ENCODE measurements at places on chromosomes 2 and 18. TPM values are rescaled to one million over a fixed set of nuclear protein-coding genes. Genes with fewer than 3 reads are reported as not detected.

GRCh38 chr2:154855138-154855537, 156.6 kb downstream of the KCNJ3 start:
- DNase-seq: no peak

GRCh38 chr2:70926042-70926441, 9.7 kb upstream of the ATP6V1B1 start:
- peak; percentile 9 for DNase-seq

DNA sequence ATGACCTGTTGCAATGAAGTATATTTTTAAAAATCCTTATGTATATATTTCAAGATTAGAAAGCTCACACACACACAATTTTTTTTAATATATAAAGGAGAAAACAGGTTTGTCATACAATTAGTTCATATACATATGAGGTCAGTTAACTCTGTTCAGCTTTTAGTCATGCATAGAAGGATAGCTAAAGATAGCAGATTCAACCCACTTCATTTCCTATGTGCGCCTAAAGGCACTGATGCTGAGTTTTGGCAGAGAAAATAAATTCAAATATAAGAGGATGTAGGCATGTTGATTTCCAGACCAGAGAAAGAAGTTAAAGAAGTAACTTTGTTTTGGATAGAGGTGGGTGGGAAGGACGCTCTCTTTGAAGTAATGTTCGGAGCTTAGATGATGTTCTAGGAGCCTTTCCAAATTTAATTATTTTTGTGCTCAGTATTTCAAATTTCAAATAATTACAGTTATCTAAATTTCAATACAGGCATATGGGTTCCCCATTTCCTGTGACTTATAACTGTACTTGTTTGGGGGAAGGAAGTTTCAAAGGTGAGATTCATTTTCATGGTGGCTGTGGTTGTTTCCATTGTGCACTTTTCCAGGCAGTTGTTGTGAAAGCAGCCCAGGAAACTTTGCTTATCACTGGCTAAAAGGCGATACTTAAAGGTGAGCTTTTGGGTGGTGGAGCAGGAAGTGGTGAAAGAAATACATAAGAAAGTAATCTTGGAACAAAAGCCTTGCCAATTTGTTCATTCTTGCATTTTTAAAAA, 523.4 kb upstream of the FANCL start:
- no peak for DNase-seq

GRCh38 chr18:13227910-13228309, 9.3 kb downstream of the LDLRAD4 start:
- DNase-seq: no peak

- no peak for DNase-seq
Observed at GRCh38 chr2:71706121-71706520, 252.8 kb downstream of the DYSF start.

DNA sequence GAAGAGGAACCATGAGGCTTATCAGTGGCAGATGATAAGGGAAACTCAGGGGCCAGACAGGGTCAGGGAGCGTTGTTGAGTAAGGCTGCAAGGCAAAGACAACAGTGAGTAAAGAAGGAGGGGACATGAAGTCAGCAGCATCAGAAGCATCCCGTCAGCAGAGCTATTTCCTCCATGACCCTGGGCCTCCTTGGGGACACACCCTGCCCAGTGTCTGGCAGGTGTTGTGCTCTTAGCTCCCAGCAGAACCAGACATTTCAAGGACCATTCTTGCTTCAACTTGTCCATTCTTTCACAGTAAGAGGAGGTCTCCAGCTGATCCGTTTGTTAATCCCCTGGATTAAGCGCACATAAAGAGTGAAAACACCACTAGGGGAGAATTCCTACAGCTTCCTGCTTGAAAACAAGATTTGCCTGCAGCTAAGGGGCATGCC, 88.7 kb upstream of the MEIS1 start:
- DNase-seq: no peak

DNA sequence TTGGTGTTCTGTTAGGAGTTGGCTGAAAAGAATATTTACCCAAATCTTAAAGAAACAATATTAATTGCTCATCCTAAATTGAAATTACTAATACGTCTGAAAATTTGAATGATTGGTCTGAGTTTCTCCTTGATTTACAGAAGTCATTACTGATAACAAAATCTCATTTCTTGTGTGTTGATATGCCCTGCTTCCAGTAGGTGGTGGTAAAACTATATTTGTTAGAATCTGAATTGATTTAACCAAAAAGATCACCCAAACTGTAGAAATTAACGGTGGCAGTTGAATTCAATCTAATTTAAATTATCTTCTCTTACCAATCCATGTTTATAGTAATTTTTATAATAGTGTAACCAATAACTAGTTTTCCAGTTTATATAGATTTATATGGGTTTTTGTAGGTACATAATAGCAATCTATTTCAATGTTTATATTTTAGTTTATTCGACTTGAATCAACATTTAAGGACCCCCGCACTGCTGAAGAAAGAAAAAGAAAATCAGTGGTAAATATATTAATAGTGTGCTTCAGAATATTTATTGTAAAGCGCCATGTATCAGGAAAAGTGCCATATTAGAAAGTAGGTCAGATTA, 38.3 kb downstream of the PAPOLG start:
- DNase-seq: no peak

DNA sequence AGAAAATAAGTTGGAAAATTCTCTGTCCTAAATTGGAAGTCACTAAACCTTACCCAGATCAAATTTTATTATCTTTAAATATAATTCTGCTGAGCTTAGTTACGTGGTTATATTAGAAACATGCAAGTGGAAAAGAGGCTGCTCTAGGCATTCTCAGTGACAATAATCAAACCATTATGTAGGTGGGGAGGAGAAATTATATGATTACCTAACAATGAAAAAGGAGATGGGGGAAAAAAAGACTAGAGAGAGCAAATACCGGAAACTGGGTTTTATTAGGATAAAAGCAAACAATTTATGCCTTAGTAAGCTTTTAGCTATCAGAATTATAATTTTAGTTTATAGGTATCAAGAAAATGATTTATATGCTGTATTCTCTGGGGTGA, 53.2 kb downstream of the PHLPP1 start:
- no peak for DNase-seq

DNA sequence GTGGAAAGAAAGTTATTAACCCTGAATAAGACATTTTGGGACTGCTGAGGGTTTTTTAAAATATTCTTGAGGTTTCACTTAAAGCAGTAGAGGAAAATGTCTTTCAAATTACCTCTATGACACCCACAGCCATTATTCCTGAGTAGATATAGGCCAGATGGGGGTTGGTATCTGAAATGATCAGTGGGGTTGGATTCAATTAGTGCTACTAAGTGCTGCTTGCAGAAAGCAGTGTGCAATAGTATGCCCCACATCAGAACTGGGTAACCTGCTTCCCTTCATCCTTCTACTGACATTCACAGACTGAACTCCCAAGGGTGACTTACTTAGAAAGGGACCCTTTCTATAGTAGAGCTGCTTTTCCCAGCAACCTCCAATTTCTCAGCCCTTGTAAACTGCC, 7.3 kb upstream of the ETAA1 start:
- no peak for DNase-seq

GRCh38 chr2:233328922-233329321, 21.3 kb downstream of the SAG start:
- DNase-seq: no peak

DNA sequence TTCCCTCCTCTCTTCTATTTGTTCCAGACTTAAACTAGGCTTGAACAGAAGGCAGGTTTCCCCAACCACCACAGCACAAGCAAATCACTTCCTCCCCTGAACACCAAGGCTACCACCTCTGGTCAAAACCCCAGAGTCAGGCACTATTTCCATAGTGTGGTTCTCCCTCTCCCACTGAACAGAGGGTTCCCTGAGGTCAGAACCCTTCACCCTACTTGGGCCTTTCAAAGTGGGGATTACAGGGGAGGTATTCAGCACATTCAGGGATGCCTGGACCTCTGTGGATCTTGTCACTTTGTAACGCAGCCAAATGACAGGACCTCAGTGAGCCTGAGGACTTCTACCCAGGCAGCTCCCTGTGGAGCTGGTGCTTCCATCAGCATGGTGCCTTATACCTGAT, 88.7 kb downstream of the TNS1 start:
- DNase-seq: no peak

- no peak for DNase-seq
Observed at GRCh38 chr2:159912580-159912979, 114.6 kb upstream of the CD302 start.

DNA sequence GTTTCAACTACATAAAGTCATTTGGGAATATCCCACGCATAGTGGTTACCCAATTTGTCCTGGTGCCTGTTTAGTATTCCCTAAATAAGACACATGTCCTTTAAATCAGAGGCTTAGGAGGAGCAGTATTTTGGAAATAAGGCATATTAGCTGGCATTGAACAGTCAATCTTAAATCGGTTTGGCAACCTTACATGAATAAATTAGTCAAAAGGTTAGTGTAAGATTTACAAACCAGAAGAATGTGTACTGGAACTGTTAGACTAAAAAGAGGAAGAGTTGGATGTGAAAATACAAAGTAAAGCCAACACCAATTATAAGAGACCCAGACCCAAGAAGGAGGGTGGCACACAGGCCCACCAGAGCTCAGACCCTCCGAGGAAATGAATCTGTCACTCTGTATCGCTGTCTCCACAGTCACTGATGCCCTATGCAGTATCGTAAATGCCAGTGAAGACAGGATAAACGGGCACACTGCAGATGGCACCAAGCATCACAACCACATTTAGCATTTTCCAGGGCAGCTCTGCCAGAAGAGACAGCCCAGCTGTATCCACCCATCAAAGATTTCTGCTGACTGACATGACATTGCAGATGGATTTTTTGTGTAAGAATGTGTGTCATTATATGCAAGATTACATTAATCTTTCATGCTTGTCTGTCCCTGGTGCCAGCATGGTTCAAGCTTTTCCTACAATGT, 90.4 kb downstream of the CERKL start:
- no peak for DNase-seq

DNA sequence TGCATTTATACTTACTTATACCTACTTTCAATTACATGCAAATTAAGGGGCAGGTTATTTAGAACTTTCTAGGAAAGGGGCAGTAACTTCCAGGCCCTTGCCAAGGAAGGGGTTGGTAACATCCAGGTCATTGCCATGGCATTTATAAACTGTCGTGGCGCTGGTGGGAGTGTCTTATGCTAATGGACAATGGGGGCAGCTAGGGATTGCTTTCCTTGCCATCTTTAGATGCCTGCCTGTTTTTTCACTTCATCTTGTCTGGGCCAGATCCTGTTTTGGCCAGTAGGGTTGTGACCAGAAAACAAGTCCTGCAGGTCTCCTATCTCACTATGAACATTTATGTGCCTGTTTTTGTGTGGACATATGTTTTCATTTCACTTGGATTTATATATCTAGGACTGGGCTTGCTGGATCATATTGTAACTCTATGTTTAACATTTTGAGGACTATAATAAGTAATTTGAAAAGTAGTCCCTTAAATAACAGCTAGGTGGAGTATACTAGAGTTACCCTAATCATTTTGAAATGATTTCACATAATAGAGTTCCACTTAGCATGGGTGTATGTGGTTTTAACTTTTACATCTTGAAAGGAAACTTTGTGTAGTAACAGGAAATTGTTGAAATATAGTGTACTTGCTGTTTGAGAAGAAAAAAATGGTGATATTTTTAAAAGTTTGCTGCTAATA, 56.1 kb downstream of the LCLAT1 start:
- no peak for DNase-seq

DNA sequence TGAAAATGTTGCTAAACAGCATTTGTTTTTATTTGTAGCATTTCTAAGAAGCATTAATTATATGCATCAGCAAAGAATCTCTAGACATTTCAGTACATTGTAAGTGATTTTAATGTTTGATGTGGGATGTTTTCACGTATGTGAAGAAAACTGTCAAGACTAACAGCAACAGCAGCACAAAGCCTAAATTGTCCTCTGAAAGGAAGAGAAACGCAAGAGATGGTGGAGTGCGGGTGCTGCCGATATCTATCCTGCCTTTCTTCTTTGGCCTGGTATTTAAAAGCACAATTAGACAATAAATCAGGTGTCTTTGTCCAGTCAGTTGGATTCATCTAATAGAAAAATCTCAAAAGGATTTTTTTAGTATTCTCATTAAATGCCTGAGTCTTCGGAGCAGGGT, 3.1 kb downstream of the TWIST2 start:
- DNase-seq: no peak

DNA sequence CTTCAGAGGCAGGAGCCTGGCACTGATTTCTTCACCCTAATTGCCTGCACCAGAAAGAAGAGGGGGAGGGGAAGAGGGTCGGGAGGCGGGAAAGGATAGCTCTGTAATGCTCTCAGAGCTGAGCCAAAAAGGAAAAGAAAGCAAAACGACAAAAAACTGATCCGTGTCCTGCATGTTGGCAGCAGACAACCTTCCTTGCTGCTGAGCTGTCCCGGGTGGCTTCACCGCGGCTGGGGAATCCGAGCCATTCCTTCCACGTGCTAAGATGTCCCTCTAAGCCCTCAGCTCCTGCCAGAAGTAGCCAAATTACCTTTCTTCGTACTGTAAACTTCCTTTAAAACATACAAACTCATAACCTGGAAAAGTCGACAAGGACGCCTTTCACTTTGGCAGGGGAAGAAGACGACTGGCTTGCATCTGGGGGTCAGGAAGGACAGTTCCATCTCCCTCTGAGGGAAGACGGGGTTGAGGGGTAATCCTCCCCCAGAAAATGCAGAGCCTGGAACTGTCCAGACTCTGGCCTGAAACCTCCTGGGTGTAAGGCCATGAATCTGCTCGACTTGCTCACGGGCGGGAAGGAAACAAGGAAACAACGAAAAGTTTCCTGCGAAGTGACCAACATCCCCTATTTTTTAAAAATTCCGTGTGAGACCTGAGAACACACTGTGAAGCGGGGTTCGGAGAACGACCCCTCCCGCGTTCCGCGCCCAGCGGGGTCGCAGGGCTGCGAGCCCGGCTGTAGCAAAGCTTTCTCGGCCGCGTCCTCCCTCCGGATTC, 7.7 kb downstream of the OTX1 start:
- DNase-seq: no peak

DNA sequence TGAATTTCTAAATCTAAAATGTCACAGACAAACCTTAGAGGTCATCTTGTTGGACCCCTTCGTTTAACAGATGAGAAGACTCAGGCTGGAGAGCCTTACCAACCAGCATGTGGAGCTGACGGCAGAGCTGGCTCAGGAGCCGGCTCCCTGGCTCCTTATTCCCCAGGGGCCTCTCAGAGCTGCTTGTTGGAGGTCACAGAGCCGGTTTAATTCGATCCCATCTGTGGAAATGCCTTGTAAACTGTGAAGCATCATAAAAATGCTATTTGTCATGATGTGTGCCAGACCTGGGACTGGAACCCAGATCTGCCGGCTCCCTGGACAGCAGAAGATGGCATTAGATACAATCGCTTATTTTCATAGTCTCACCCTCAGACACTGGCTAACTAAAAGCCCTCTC, 8.2 kb upstream of the CIB4 start:
- DNase-seq: peak; percentile 16

GRCh38 chr2:223196331-223196730, 144.3 kb downstream of the KCNE4 start:
- no peak for DNase-seq

DCDC2C gene
- total RNA-seq: not detected

CETN1 gene
- not detected for total RNA-seq

IL36B gene
- not detected for total RNA-seq

HOXD9 gene
- total RNA-seq: 11.5 TPM

ANKRD39 gene
- 17.0 TPM for total RNA-seq

MFSD6 gene
- 85.2 TPM for total RNA-seq

FIGN gene
- 8.1 TPM for total RNA-seq

CIDEA gene
- total RNA-seq: 0.84 TPM

ALLC gene
- not detected for total RNA-seq

FZD7 gene
- total RNA-seq: 4.3 TPM

POU3F3 gene
- total RNA-seq: 0.14 TPM

NCKAP5 gene
- total RNA-seq: 1.0 TPM

DQX1 gene
- total RNA-seq: not detected

CDH2 gene
- total RNA-seq: 305 TPM

PIEZO2 gene
- 3.6 TPM for total RNA-seq
